Nephron progenitor cell (in vitro differentiated cells): ENCODE measurements at places on chromosomes 16 and 17.

- DNase-seq: no peak
Observed at GRCh38 chr17:17398188-17398942, 78.4 kb upstream of the MED9 start.

GRCh38 chr17:2453325-2453724 is 52.5 kb upstream of the MNT start:
- DNase-seq: no peak

DNA sequence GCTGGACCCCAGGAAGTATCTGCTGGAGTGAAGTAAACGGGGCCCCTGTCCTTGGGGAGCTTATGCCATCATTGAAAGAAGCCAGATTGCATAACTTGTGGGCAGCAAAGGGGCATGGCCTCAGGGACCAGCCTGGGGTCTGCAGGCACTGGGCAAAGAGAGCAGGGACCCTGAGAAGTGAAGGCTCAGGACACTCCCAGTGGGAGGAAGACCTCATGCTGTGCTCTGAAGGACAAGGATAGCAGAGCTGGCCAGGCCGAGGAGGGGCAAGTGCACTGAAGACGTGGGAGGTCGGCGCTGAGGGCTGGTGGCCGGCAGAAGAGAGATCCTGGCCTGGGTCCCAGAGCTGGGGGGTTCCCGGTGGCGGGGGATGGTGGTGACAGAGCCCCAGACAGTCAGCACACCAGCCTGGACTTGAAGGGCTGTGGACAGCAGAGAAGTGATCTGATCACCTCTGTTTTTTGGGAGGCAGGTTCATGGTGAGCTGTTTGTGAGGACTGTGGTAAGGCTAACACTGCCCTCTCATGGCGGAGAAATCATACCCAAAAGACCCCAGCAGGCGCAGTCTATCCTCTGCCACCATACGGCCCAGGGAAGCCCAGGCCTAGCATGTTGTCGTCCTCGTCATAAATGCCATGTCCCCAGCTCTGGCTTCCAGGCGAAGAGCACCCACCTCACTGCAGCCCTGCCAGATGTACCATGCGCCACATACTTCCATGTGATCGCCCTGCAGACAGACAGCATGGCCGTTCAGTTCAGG is 7.1 kb upstream of the CNP start:
- DNase-seq: peak; percentile 40

DNA sequence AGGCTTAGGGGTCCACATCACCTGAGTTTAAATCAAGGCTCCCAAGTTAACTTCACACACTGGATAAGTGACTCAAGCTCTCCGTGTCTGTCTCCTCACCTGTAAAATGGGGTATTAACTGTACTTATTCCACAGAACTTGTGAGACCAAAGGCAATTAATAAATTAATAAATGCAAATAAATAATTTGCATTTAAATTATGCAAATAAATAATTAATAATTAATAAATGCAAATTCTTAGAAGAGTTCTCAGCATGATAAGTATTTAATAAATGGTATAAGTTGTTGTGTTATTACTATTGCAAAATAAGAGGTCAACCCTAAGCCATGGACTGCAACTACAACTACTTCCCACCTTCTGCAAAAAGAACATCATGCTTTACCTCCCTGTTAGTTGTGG is 13.7 kb upstream of the CXCL16 start:
- no peak for DNase-seq

- no peak for DNase-seq
Observed at GRCh38 chr17:2705263-2705662, 6.3 kb downstream of the CLUH start.

DNA sequence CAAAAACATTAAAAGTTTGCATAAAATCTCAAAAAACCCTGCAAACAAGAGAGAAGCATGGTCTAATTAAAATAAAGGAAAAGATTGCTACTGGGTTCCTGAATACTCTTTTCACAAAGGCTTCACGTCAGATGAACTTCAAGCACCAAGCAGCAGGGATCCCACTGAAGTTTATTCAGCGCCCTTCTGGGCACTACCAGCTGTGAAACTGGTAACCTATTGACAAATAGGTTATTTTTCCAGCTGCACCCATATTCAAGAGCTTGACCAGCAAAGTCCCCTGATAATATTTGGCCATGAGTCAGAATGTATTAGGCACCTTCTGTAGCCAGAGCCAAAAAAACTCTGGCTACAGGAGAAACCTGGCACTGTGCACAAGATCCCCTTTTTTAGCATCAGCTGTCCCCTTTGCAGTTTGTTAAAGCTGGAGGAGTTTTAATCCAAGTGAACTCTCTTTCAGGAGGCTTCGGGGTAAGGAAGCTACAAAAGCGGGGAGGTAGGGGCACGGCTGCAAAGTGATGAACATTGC is 60.3 kb downstream of the GRIN2A start:
- no peak for DNase-seq

DNA sequence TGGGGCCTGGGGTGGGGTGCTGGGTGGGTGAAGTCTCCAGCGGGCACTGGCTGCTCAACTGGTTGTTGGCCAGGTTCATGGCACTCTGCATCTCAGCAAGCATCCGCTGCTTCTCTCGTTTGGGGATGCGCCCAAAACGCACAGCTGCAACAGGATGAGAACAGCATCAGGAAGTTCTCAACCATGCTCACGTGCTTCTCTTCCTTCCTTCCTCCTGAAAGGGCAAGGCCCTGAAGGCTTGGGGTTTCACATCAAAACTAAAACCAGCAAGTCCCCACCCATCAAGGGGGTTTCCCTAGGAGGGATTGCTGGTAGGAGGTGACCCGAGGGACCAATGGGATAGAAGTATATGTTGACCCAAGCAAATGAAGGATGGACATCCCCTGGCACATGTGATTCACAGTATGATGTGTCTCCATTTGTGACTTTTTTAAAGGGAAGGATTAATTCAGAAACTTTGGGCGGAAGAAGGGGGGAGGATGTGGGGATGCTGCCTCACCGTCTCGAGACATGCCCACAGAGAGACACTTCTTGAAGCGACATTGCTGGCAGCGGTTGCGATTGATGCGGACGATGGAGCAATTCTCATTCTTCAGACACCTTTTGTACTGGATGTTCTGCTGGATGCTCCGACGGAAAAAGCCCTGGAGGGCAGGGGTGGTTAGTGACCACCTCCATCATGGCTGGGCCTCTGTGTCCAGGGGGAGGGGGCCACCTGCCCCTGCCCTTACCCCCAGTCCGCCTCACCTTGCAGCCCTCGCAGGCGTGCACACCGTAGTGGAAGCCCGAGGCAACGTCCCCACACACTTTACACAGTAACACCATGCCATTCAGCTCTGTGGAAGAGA is 4.2 kb downstream of the NR1D1 start:
- no peak for DNase-seq

GRCh38 chr17:59513934-59514841 is 51.2 kb upstream of the DHX40 start:
- DNase-seq: no peak

GRCh38 chr16:56421976-56422669 is 3.2 kb downstream of the AMFR start:
- DNase-seq: no peak

GRCh38 chr17:17907469-17907868 is 64.7 kb downstream of the TOM1L2 start:
- no peak for DNase-seq

- no peak for DNase-seq
Observed at GRCh38 chr16:31872201-31872600, 1.4 kb upstream of the ZNF267 start.

DNA sequence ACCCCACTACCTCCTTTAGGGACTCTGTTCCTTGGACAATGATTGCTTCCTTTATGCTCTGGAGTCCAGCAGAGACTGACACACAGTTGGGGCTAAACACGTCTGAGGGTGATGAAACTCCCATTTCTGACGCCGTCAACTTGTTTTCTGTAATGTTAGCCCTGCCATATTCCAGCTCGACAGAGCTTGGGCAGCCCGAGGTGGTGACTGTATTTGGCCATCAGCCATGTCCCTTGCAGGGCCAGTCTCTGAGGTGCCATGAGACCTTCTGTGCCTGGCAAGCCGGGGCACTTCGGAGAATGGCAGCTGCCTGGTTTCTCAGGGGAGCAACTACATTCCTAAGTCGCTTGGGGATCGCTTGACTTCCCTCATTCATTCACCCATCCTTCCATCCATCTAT is 278.9 kb upstream of the TNRC6C start:
- DNase-seq: no peak

DNA sequence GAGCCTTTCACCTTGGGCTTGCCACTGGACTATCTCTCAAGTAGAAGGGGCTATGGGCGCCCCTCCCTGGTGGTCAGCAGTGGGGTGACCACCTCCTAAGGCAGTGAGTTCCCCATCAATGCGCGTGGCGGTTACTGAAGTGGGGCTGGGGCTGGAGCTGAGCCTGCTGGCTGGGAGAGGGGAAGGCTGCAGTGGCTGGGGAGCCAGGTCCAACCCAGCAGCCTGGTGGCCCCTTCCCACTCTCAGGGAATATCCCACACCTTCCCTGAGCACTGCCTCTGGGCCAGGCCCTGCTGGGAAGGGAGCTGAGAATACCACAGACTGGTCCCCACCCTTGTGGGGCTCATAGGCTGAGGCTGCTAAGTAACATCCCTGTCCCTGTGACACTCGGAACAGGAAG is 19.8 kb upstream of the MPRIP start:
- DNase-seq: no peak

DNA sequence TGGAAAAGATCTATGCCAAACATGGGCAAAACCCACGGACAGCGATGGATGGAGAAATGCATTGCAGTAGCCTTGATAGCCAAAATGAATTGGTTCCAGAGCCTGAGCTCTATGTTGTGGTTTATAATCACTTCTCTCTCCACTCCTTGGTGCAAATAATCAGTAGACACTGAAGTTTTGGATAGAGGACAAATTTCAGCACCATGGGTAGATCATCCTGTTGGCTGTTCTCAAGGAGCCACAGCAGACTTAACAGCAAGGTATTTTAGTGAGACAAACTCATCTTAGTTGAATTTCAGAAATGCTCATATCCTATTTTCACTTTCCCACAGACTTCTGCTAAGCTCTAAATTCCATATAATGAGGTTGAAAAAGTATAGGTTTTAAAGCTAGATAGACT is 88.3 kb upstream of the CCL1 start:
- DNase-seq: no peak

GRCh38 chr17:81656835-81657234 is 493 bp upstream of the PDE6G start:
- DNase-seq: no peak
